ENCODE measurements at places on chromosomes 11 and 22. TPM values are rescaled to one million over a fixed set of nuclear protein-coding genes. Genes with fewer than 3 reads are reported as not detected.

Gene ZC3H12C
- total RNA-seq = 17.0 TPM

- DNase-seq = no peak
- no peaks in the 10 kb centered on the region for H3K36me3 ChIP-seq
- H3K27me3 ChIP-seq = no peaks in the 10 kb centered on the region
- no peaks in the 10 kb centered on the region for H3K4me1 ChIP-seq
- no peak overlapping the region for H3K4me3 ChIP-seq
Observed at GRCh38 chr22:41479671-41480396, 10.9 kb downstream of the ACO2 start.

Gene SULT4A1
- total RNA-seq = 7.2 TPM

DNA sequence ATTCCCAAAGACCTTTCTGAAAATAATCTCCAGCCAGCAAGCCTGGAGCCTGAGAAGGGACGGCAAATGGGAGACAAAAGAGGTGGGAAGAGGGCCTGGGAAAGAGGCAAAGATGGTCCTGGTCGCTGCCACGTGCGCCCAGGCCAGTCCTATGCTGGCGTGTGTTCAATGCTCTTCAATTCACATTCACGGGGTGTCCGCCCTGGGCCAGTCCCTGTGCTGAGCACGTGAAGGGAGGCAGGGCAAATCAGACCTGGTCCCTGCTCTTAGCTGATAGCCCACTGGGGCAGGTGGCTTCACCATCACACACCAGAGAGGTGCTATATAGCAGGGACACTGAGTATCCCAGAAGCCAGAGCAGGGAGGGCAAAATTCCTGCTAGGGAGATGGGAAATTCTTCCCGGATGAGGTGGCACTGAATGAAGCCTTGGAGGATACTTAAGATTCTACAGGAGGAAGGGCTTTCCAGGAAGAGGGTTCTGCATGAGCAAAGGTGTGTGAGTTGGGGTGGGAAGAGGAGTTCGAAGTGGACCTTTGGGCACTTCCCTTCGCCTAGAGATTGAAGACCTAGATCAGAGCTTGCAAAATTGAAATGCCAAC lies 148.2 kb downstream of the CHST1 start:
- no peaks in the 10 kb centered on the region for H3K36me3 ChIP-seq
- H3K4me1 ChIP-seq = no peaks in the 10 kb centered on the region
- H3K4me3 ChIP-seq = no peak overlapping the region
- peaks cover 17% of the 10 kb centered on the region for H3K27me3 ChIP-seq

Gene CARNS1
- 24.6 TPM for total RNA-seq

- no peak overlapping the region for H3K27ac ChIP-seq
- no peak for DNase-seq
- H3K27me3 ChIP-seq = no peaks in the 10 kb centered on the region
- no peak overlapping the region for H3K4me3 ChIP-seq
- peaks cover 57% of the 10 kb centered on the region for H3K4me1 ChIP-seq
- H3K36me3 ChIP-seq = no peaks in the 10 kb centered on the region
Observed at GRCh38 chr22:17968126-17968525, 56.2 kb downstream of the MICAL3 start.

Gene OR9G4
- total RNA-seq = not detected

DNA sequence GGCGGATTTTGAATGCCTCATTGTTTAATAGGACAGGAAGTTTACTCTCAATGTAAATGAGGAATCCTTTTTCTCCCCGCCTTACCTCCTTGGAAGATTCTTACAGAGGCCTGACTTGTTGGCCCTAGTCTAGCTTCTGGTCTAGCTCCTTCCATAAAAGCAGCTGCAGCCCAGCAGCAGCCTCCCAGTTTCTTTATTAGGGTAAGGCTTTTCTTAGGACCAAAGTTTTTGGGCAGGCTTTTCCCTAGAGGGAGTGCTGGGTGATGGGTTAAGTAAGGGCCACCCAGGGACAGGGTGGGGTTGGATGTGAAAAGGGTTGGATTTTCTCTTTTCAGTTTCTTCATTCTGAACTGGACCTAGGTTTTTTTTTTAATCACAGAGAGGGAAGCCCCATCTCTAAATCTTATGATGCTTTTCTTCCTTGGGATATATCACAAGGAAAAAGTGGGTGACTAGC lies 49.7 kb downstream of the LIF start:
- H3K4me3 ChIP-seq = peak overlapping the region; percentile 49
- no peaks in the 10 kb centered on the region for H3K27me3 ChIP-seq
- DNase-seq = no peak
- H3K4me1 ChIP-seq = peaks cover 49% of the 10 kb centered on the region

DNA sequence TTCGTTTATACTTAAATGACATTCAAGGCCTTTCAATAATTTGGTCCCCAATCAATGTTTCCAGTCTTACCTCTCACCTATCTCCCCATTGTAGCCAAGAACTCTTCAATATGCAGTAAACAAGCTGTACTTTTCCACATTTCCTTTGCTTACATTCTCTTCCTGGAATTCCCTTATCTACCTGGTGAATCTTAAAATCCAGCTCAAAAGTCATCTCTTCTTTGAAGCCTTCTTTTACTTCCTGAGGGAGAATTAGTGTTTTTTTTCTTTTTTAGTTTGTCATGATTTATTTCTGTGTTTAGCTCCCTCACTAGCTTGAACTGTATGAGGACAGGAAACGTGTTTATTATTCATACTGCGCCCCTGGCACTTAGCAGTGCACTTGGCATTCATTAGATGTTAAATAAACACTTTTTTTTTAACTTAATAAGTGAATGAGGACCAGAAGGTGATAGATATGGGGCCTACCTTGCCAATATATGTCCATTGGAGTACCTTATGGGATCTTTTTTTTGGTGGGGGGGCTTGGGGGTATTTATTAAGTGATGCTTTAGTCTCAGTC lies 4.9 kb upstream of the PTS start:
- no peak overlapping the region for H3K4me3 ChIP-seq
- peaks cover 18% of the 10 kb centered on the region for H3K4me1 ChIP-seq
- DNase-seq = no peak
- peaks cover 12% of the 10 kb centered on the region for H3K36me3 ChIP-seq

Gene C11orf97
- total RNA-seq = not detected

Gene CEP57
- total RNA-seq = 75.5 TPM

DNA sequence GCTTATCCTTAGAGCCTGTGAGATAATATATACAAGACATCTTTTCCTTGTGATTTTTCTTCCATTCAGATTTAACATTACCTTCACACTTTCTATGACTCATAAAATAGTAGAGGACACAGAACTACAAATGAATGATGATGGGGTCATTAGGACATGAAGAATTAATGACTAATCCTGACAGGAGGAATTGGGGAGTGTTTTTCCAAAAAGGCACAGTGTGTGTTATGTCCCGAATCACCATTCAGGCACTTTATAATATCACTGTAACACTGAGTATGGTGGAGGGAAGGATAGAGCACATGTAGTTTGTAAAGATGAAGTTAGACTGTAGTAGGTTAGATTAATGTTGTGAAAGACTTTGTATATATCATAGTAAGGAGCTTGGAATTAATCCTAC lies 391.3 kb downstream of the JRKL start:
- DNase-seq = no peak
- H3K27me3 ChIP-seq = peaks cover under 1% of the 10 kb centered on the region
- no peak overlapping the region for H3K27ac ChIP-seq
- no peak overlapping the region for H3K4me3 ChIP-seq

- H3K27me3 ChIP-seq = no peaks in the 10 kb centered on the region
- no peak overlapping the region for H3K4me3 ChIP-seq
- peaks cover 11% of the 10 kb centered on the region for H3K36me3 ChIP-seq
- no peak overlapping the region for H3K27ac ChIP-seq
- no peak for DNase-seq
Observed at GRCh38 chr22:23263651-23264555, 83.6 kb downstream of the BCR start.

- H3K27me3 ChIP-seq = no peaks in the 10 kb centered on the region
- no peaks in the 10 kb centered on the region for H3K36me3 ChIP-seq
- H3K27ac ChIP-seq = peak overlapping the region; percentile 98
- H3K4me3 ChIP-seq = peak overlapping the region; percentile 39
- peak; percentile 86 for DNase-seq
- H3K4me1 ChIP-seq = peaks cover 90% of the 10 kb centered on the region
Observed at GRCh38 chr11:120061761-120062560, 76.0 kb downstream of the TRIM29 start.

GRCh38 chr11:111499483-111499882 lies 12.7 kb downstream of the BTG4 start:
- no peaks in the 10 kb centered on the region for H3K36me3 ChIP-seq
- no peak overlapping the region for H3K27ac ChIP-seq
- peaks cover 7% of the 10 kb centered on the region for H3K27me3 ChIP-seq

Gene TNNT3
- 19.0 TPM for total RNA-seq

Gene SLC37A2
- total RNA-seq = 0.54 TPM

- no peak overlapping the region for H3K4me3 ChIP-seq
- peaks cover 6% of the 10 kb centered on the region for H3K4me1 ChIP-seq
- no peaks in the 10 kb centered on the region for H3K27me3 ChIP-seq
Observed at GRCh38 chr11:81787584-81788049, 946.0 kb downstream of the FAM181B start.

Gene TUBA8
- total RNA-seq = 2.5 TPM

DNA sequence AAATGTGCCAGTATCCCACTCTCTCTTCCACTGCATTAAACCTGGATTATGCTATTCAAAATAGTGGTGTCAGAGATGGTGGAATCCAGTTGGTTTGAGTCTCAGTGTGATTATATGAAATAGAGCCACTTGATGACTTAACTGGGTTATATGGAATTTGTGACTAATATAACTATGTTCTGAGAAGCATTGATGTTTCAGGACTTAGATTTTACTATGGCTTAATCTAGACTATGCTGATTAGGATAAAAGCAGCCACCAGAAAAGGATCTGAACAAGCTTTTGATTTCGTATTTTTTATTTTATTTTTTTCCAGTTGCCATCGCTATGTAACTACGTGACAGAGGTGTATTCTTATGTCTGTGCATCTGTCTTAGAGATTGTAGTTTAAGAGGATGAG lies 39.1 kb downstream of the MS4A6A start:
- H3K4me1 ChIP-seq = no peaks in the 10 kb centered on the region
- peaks cover 2% of the 10 kb centered on the region for H3K27me3 ChIP-seq
- no peak overlapping the region for H3K4me3 ChIP-seq
- H3K36me3 ChIP-seq = no peaks in the 10 kb centered on the region

DNA sequence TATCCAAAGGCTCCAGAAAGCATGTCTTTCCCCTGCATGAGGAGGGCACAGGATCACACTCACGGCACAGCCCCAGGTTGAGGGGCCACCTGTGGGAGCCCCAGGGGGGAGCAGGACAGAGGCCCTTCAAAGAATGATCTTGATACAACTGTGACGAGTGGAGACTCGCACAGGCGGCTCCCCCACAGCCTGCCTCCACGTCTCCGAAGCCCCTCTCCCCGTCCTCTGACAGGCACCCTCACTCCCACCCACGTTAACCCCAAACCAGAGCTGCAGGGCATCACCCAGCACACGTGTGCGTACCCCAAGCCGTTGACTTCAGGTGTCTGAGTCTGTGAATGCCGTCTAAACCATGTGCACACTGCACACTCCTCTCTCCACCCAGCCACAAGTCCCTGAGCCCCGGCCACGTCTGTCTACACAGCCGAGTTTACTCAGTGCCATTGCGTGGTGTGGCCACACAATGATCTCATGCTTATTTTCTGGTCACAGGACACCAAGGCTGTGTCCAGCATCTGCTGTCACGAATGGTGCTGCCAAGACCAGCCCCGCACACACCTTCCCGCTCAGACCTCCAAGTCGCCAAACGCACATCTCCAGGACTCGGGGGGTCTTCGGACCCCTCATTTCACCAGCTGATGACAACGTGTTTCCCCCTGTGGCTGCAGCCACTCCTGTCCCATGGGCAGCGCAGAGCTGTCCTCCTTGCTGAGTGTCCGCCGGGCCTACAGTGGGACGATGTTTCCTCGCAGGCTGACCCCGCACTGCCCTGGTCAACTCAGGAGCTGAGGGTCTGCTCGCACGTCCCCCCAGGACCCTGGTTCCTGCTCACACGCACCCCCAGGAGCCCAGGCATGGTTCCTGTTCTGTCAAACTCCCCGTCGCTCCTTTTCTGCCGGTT lies 251.2 kb downstream of the BRD1 start:
- H3K4me1 ChIP-seq = no peaks in the 10 kb centered on the region
- H3K27ac ChIP-seq = no peak overlapping the region
- no peak for DNase-seq
- peaks cover 7% of the 10 kb centered on the region for H3K27me3 ChIP-seq
- H3K4me3 ChIP-seq = no peak overlapping the region

- no peak overlapping the region for H3K27ac ChIP-seq
- no peaks in the 10 kb centered on the region for H3K27me3 ChIP-seq
- H3K36me3 ChIP-seq = no peaks in the 10 kb centered on the region
- H3K4me1 ChIP-seq = peaks cover 30% of the 10 kb centered on the region
- DNase-seq = no peak
Observed at GRCh38 chr11:99316776-99317520, 296.2 kb downstream of the CNTN5 start.

Gene UCP3
- total RNA-seq = 4.5 TPM

Gene OR8A1
- total RNA-seq = not detected

- no peak overlapping the region for H3K27ac ChIP-seq
- H3K4me3 ChIP-seq = no peak overlapping the region
- DNase-seq = no peak
- H3K36me3 ChIP-seq = no peaks in the 10 kb centered on the region
Observed at GRCh38 chr11:133175103-133175502, 357.2 kb downstream of the OPCML start.

Gene PHRF1
- total RNA-seq = 48.2 TPM

DNA sequence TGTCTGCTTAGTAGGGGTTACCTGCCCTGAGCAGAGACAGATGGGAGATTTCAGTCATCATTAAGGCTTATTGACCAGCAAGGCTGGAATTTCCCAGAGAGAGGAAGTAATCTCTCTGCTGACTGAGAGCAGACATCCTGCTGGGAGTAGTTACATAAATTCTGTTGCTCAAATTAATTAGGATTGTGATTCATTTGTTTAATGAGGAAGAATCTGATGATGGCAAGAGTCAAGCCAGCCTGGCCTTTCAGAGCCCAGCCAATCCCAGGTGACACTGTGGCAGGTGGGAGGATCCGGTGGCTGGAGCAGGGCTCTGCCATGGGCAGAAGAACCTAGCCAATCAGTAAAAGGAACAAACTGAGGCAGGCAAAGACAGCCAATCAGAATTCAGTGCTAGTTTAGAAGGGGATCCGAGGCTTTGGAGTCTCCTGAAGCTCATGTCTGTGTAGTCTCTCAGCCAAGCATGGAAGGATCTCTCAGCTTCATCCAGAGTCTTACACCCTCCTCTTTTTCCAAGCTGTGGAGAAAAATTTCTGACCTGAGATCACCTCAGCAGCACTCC lies 61.2 kb upstream of the CHST1 start:
- H3K4me3 ChIP-seq = no peak overlapping the region
- no peak for DNase-seq
- H3K4me1 ChIP-seq = no peaks in the 10 kb centered on the region
- no peak overlapping the region for H3K27ac ChIP-seq
- no peaks in the 10 kb centered on the region for H3K36me3 ChIP-seq

- no peaks in the 10 kb centered on the region for H3K27me3 ChIP-seq
- no peaks in the 10 kb centered on the region for H3K36me3 ChIP-seq
- H3K27ac ChIP-seq = no peak overlapping the region
Observed at GRCh38 chr11:96875712-96876111, 485.9 kb downstream of the JRKL start.

Measured in mesothelial cell of epicardium (in vitro differentiated cells).